ENCODE measurements at places on chromosomes 3 and 15. TPM values are rescaled to one million over a fixed set of nuclear protein-coding genes. Genes with fewer than 3 reads are reported as not detected.

Gene GOLGA8G
- 0.13 TPM for polyA plus RNA-seq

Gene UROC1
- not detected for polyA plus RNA-seq

Gene KCNMB2
- not detected for polyA plus RNA-seq

Gene CACNA1D
- polyA plus RNA-seq = 0.25 TPM

Gene POLQ
- polyA plus RNA-seq = not detected

Gene IQCH
- polyA plus RNA-seq = 1.2 TPM

Gene UCN2
- polyA plus RNA-seq = 6.8 TPM

- peak; percentile 84 for DNase-seq
Observed at GRCh38 chr3:72329354-72329753, 518.9 kb downstream of the SHQ1 start.

GRCh38 chr15:81466741-81467140 lies 92.7 kb upstream of the TMC3 start:
- no peak for DNase-seq

- DNase-seq = no peak
Observed at GRCh38 chr3:112170046-112170445, 37.0 kb upstream of the GCSAM start.

DNA sequence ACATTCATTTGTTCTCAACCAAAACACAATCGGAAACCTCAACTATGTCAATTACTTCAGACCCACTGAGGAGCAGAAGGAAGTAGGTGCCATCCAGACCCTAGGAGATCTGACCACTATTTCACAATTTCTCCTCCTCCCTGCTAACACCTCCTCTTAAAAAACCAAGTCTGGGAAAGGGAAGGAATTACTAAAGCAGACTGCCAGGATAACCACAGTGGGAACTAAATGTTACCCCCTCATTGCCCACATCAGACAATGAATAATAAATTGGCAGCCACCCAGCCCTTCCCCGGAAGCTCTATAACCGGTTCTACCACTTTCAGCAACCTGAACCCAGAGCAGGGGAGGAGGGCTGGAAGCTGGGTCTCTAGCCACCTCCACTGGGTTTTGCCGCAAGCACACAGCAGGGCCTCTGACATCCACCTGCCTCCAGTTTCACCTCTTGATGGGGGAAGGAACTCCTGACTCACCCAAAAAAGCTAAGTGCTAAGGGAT lies 17.6 kb downstream of the C15orf62 start:
- peak; percentile 49 for DNase-seq

DNA sequence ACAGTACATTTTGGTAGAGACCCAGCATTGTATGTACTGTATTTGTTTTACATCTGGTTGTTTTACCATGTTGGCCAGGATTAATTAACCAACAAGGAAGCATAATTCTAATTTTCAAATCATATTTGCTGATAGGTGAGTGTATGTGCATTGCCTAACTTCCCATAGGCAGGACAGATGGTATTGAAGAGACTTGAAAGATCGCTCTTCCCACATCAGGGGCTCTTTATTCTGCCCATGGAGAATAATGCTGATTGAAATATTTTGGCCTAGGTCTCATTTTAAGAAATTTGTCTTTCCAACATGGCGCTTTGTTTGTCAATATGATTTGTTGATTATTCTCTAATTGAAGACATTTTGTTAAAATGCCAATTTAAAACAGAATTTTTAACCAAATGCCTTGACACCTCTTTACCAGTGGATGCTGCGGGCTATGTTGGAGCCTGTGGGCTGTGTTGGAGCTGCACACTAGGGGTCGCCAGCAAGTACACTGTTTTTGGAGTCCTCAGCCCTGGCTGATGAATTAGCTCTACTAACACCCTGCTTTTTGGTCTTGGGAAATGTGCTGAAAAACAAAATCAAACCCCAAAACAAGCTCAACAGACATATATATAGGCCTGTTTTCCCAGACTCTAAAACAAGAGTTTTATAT lies 5.3 kb downstream of the P2RY12 start:
- DNase-seq = peak; percentile 57

GRCh38 chr15:72562386-72562785 lies 88.3 kb downstream of the ARIH1 start:
- no peak for DNase-seq

- DNase-seq = no peak
Observed at GRCh38 chr3:143288944-143289343, 169.4 kb downstream of the CHST2 start.

DNA sequence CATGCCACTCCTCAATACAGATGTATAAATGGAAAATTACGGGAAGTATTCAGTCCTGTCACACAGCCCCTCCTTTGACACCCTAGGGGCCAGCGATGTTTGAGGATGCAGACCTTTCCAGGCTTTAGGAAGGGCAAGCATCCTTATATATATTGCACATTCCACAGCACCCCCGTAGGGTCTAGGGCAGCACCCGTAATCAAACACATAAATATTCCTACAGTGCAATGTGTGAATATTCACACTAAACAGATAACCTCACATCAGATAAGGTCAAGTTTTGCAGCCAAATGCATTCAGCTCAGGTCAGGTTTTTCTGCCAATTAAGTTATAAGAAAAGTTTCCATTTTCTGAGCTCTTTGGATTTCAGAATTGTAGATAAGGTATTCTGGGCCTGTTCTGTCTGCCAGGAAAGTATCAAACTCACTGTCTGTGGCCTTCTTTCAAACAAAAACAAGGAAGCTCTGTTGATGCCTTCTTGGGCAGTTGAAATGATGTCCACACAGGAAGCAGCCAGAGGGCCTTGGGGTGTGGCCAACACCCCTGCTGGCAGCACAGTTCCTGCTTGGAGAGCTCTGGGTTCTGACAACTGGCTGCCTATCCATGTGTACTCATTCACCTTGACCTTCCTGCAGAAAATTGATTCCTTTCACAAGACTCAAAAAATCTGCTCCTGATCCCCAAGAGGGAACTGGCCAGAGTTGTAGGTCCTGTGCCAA lies 427.0 kb downstream of the NTRK3 start:
- DNase-seq = no peak

GRCh38 chr3:121545049-121545573 lies 677 bp downstream of the POLQ start:
- DNase-seq = no peak

DNA sequence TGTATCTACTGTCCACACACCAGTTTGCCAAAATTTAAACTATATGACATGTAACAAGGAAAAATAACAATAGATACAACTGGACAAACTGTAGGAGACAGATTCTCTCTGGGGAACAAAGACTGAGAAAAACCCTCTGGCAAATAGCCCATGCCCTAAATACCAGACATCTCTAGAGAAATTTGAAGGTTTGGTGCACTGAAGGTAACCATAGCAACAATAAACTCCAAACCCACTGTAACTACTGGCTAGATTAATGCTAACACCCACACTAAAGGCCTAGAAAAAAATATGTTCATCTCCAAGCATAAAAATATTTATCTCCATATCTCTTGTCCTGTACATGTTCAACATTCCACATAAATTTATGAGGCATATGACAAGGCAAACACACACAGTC lies 267.1 kb downstream of the STXBP5L start:
- no peak for DNase-seq

DNA sequence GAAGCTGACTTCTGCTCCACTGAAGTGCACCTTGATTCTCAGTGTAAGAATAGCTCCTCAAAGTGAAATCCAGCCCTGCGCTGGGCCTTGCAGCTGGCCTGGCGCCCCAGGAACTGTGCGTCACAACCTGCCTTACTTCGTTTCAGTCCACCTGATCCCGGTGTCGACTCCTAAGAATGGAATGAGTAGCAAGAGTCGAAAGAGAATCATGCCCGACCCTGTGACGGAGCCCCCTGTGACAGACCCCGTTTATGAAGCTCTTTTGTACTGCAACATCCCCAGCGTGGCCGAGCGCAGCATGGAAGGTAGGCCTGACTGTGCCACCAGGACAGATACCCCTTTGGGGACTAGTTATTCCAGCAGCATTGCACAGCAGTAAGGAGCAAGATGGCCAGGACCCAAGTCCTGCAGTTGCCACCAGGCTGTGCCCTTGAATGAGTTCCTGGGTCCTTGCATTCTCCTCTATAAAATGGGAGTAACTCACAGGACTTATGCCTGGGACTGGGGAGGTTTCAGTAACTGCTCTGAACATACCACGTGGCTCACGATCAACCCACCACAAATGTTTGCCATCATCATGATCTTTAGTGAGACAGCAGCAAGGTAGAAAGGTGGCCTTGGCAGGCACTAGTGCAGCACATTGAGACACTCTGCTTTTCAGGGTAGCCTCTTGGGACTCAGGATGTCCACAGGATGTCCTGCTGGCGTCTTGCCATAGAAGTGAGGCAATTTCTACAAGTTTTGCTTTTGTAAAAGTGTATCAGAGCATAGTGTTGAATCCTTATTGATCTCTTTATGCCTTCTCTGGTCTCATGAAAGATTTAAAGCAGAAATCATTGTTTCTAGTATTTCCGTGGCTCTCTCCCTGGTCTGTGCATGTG lies 46.8 kb downstream of the PXYLP1 start:
- no peak for DNase-seq

- no peak for DNase-seq
Observed at GRCh38 chr3:172438186-172438585, 10.1 kb downstream of the GHSR start.

DNA sequence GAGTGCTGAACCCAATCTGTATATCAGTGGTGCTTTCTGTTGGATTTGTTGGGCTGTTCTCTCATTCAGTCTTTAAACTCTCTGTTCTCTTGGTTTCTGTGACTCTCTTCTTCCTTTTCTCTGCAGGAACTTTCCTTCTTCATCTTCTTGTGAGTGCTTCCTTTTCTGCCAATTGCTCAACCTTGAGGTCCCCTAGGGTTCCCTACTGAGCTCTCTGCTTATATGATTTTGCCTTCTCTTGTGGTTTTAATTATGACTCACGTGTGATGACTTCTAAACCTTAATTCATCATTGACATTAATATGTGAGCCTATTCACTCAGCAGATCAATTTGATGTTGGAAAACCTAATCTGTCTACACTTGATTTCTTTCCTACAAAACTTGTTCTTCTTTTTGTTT lies 39.4 kb downstream of the MOBP start:
- DNase-seq = no peak

DNA sequence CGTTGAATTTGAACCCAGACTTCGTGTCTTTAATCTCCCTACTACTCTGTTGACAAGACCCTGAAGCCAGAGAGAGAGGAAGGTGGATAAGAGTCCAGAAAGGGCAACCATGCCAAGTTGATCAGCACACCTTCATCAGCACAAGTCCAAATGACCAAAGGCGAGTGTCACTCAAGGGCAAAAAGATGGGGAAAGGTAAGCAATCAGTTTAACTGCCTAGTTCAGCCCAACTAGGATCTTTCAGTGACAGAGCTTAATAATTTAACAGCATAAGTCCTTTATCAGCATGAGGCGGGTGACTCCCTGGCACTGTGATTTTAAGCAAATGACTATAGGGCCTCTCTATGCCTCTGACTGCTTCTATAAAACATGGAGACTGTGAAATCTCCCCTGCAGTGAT lies 6.2 kb downstream of the SUCLG2 start:
- no peak for DNase-seq

GRCh38 chr3:9183011-9183410 lies 66.4 kb downstream of the SRGAP3 start:
- DNase-seq = no peak

Data from aorta (tissue), 5 donors.